ENCODE measurements at places on chromosomes 16 and 17.

- DNase-seq, result no peak
Observed at GRCh38 chr16:5965321-5965720, 867.7 kb upstream of the EEF2KMT start.

DNA sequence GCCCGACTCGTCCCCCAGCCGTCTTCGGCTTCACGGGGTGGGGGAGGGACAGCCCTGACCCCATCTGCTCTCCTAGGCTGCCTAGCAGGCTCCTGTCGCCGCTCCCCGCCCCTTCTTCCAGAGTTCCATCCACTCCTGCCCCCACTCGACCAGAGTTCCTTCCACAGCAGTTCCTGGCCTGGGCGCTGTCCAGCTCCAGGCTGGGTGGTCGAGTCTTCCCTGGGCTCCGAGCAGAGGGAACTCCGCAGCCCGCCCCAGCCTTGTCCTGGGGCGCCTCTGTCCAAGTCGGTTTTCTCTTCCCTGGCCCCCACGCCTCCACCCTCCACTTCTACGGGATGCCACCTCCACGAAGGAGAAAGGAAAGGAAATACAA lies 1.4 kb downstream of the PYY start:
- no peak for DNase-seq

GRCh38 chr17:79947351-79948031 lies 88.2 kb downstream of the TBC1D16 start:
- no peak for DNase-seq

- DNase-seq, result no peak
Observed at GRCh38 chr16:2260250-2260649, 7.7 kb downstream of the RNPS1 start.

DNA sequence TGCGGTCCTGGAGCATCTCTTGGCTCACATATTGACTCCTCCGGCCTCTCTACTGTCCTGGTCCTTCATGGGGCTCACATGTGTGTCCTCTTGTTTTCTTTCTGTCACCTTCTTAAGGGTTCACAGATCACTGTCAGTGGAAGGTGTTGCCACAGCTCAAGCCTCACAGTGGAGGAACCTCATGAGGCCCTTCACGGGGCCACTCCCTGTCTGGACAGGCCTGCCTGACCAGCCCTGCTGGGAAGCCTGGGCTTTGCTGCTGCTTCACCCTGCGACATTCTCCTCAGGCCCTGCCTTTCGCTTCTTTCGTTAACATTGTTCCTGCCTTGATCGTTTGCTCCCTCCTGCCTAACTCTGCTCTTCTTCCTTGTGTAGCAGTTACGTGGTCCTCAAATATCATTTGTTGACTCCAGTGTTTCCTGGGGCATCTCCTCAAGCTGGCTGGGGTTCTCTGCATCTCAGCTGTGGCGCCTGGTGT lies 55.9 kb downstream of the WDR45B start:
- DNase-seq, result no peak

DNA sequence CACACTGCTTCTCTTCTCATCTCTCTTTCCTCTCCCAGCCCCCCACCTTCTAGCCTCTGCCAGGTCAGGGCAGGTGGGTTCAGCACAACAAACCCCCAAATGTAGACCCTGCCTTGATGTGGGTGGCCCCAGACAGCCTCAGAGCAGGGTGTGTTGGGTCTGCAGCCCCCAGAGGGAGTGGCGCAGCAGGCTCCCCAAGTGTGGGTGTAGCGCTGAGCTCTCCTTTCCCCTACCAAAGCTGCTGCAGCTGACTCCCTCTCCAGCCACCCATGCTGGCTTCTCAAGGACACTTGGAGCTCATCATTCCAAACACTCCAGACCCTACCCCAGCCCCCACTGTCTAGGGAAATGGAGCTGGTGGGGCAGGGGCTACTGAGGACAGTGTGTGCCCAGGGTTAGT lies 27.3 kb downstream of the NLRC3 start:
- DNase-seq, result no peak

All from NCI-H2171 (cell line).